ENCODE measurements at places on chromosomes 4 and X. TPM values are rescaled to one million over a fixed set of nuclear protein-coding genes. Genes with fewer than 3 reads are reported as not detected.

DNA sequence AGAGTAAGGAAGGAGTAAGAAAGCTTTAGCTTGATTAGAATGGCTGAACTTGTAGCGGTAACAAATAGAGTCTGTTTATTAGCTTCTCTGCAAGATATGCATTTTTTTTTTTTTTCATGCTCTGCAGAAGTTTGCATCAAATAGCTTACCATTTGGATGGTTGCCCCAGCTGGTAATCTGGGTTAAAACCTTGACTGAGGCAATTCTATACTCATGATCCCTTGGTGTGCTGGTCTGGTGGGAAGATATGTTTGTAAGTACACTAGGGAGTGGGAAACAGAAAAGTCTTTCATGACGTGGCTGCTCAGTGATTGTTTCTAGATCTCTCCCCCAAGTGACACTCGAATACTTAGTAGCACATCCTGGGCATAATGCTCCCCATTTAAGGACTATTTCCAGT lies 32.1 kb downstream of the SEPTIN11 start:
- H3K27ac ChIP-seq = peak overlapping the region; percentile 10
- H3K4me3 ChIP-seq = no peak overlapping the region
- DNase-seq = no peak
- H3K27me3 ChIP-seq = no peaks in the 10 kb centered on the region
- H3K4me1 ChIP-seq = peaks cover 11% of the 10 kb centered on the region

Gene CT45A2
- total RNA-seq = not detected

- no peaks in the 10 kb centered on the region for H3K27me3 ChIP-seq
- DNase-seq = no peak
- H3K36me3 ChIP-seq = no peaks in the 10 kb centered on the region
- H3K4me3 ChIP-seq = no peak overlapping the region
These were observed 446.2 kb downstream of the KCTD8 start for GRCh38 chr4:44002368-44002767.

DNA sequence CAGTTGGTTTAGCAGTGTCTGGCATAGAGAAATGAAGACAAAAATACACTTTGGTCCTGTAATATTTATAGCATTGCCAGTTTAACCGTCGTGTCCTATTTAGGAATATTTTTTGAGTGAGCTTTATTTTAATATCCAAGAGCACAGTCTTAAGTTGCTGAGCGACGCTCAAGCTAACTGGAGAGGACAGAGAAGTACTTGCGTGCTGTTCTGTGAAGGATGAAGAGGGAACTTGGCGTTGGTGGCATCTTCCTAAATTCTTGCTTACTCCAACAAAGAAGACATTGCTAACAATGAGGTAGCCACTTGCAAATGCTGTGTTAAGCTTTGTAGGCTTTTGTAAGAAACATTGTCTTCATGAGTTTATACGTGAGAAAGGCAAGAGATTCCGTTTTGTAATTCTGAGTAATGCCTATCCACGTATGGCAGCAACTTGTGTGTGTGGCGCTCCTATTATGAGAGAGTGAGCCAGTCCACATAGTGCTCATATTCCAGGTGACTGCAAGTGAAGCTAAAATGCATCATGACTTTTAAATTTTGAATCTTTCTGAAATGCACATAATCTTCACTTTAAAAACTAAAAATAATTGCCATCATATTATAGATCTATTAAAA lies 50.6 kb downstream of the SYNPO2 start:
- H3K4me3 ChIP-seq = no peak overlapping the region
- DNase-seq = no peak
- H3K36me3 ChIP-seq = no peaks in the 10 kb centered on the region
- no peak overlapping the region for H3K27ac ChIP-seq

DNA sequence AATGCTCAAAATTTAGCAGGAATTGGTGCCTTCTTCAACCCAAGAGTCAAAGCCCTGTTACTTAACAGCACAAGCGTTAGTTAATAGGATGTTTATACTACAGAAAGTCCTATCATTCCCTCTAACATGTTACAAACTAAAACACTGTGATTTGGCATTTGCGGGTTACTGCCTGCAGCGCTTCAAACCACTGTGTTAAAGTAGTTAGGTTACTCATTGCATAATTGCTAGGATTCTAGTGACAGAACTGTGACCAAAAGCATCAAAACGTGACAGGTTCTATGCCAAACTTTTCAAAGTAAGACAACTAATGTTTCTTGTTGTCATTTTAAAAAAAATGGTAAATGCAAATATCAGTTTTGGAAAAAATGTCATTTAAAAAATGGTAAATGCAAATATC lies 442.8 kb upstream of the ZFP42 start:
- no peaks in the 10 kb centered on the region for H3K4me1 ChIP-seq
- H3K27me3 ChIP-seq = no peaks in the 10 kb centered on the region
- H3K4me3 ChIP-seq = no peak overlapping the region
- no peak overlapping the region for H3K27ac ChIP-seq
- H3K36me3 ChIP-seq = no peaks in the 10 kb centered on the region

Gene PPP2R3B
- 30.8 TPM for total RNA-seq

Gene SMR3B
- not detected for total RNA-seq

DNA sequence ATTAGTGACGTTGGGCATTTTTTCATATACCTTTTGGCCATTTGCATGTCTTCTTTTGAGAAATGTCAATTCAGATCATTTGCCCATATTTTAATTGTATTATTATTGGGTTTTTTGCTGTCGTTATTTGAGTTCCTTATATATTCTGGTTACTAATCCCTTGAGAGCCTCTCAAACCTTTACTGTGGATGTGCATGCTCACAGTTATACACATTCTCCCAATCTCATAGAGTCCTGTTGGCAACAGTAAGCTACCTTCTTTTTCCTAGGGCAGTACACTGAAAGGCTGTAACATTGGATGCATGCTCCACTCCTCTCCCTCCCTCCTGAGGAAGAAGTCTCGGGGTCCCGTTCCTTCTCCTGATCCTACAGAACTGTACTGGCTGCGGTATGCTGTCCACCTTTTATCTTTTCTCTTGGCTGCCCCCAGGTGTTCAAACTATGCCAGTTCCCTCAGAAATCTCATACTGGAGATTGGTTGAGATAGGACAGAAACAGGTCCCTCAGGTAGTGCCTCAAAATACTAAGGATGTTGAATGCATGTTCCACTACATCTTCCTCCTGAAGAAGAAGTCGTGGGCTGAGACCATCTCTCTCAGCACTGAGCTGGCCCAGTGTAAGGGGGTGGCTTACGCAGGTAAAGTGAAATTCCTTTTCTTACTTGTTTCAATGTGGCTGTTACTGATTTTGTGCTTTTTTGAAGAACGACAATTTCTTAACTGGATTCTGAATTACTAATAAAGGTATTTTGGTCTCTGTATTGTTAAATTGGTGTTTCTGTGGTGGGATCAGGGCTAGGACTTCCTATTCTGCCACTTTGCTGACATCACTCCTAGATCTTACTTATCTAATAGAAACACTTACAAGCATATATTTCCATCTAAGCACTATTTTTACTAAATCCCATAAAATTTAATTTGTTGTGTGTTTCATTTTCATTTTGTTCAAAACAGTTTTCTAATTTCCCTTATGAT lies 145.4 kb upstream of the HUWE1 start:
- no peaks in the 10 kb centered on the region for H3K27me3 ChIP-seq
- DNase-seq = no peak
- H3K4me3 ChIP-seq = no peak overlapping the region
- no peak overlapping the region for H3K27ac ChIP-seq
- H3K36me3 ChIP-seq = no peaks in the 10 kb centered on the region

DNA sequence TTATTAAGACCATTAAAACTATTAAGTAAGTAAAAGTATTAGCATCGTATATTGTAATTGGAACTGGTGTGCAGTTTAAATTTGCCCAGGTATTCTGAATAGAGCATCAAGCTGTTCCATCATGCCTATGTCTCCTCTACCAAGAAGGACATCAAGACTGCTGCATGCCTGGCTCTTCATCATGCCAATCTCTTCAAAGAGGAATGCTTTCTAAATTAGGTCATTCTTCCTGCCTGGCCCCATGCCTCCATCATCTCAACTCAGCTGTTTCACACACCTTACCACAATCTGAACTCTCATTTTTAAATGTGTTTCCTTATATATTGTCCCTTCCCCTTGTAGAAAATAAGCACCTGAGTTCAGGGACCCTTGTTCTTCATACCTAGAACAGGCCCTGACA lies 270.5 kb upstream of the PPARGC1A start:
- no peaks in the 10 kb centered on the region for H3K36me3 ChIP-seq
- no peak for DNase-seq
- no peaks in the 10 kb centered on the region for H3K4me1 ChIP-seq
- no peaks in the 10 kb centered on the region for H3K27me3 ChIP-seq
- no peak overlapping the region for H3K4me3 ChIP-seq
- no peak overlapping the region for H3K27ac ChIP-seq

- no peak overlapping the region for H3K27ac ChIP-seq
- no peak for DNase-seq
- H3K4me1 ChIP-seq = no peaks in the 10 kb centered on the region
These were observed 301.9 kb upstream of the ARSJ start for GRCh38 chr4:114281164-114281960.

DNA sequence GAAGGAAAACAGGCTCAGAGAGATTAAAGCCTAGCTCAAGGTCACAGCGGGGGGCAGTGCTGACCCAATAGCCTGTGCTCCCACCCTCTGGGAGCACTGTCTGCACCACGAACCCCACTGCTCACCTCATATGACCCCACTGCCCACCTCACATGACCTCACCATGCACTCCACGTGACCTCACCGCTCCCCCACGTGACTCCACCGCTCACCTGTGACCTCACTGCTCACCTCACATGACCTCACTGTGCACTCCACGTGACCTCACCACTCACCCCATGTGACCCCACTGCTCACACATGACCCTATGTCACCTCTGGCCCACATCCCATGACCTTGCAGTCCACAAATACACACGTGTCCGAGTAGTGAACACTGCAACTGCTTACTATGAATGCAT lies 55.4 kb downstream of the ACOX3 start:
- no peak for DNase-seq
- H3K36me3 ChIP-seq = peaks cover 97% of the 10 kb centered on the region
- H3K4me1 ChIP-seq = peaks cover 5% of the 10 kb centered on the region
- no peaks in the 10 kb centered on the region for H3K27me3 ChIP-seq

Gene UGT2B17
- not detected for total RNA-seq

Gene NCAPG
- 20.3 TPM for total RNA-seq

DNA sequence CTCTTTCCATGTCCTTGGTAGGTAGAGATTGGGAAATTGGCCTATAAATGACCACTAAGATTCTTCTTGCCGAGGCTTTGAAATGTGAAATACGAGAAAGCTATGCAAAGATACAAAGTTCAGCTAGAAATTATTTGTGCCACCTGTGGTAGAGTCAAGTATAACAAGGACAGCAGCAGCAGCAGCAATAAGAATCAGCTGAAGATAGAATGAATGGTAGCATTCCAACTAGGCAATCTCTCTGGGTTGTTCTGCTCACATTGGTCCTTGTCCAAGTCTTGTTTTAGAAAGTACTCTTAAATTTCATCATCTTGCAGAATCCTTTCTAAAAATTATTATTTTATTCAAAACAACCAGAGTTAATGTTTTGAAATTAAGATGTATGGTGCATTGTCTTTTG lies 67.8 kb upstream of the PCDH10 start:
- no peaks in the 10 kb centered on the region for H3K27me3 ChIP-seq
- no peak overlapping the region for H3K27ac ChIP-seq
- no peak for DNase-seq
- no peaks in the 10 kb centered on the region for H3K4me1 ChIP-seq
- H3K4me3 ChIP-seq = no peak overlapping the region
- no peaks in the 10 kb centered on the region for H3K36me3 ChIP-seq

Gene NDUFB11
- 60.7 TPM for total RNA-seq

DNA sequence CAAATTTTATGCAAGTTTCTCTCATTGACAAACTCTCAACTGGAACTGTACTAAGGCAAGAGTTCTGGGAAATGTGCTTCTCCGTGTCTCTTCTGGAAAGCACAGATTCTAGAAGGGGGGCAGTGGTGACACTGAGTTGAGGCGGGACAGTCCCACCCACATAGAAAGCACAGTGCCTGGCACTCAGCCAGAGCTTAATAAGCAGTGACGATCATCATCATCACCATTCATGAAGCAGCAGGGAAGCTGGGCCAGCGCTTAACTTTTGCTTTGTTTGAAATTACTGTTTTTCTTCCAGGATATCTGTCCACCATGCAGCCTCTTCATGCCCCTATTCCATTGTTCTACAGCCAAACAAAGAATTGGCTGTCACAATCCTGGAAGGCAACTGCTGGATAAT lies 60.3 kb downstream of the BEND2 start:
- no peaks in the 10 kb centered on the region for H3K4me1 ChIP-seq
- H3K36me3 ChIP-seq = no peaks in the 10 kb centered on the region
- peaks cover 5% of the 10 kb centered on the region for H3K27me3 ChIP-seq
- DNase-seq = peak; percentile 30

- no peaks in the 10 kb centered on the region for H3K36me3 ChIP-seq
- no peaks in the 10 kb centered on the region for H3K27me3 ChIP-seq
- DNase-seq = no peak
These were observed 142.9 kb downstream of the CBR4 start for GRCh38 chr4:168867128-168867527.

DNA sequence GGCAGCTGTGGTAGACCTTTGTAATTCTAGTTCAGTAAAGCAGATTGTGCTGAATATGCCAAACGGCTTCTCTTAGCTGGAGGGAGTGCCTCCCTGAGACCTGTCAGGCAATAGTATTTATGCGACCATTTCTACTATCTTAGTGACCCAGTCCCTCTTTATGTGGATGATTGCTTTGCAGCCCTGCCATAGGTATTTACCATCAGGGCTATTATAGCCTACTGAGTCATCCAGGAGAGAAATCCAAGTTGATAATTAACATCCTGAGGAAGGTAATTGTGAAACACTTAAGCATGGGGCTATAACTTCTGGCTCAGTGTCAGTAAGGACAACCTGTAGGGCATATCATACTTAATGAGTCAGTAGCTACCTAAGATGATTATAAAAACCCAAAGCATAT lies 103.9 kb upstream of the MAOA start:
- no peak for DNase-seq
- no peak overlapping the region for H3K27ac ChIP-seq
- H3K27me3 ChIP-seq = peaks cover 6% of the 10 kb centered on the region
- no peaks in the 10 kb centered on the region for H3K36me3 ChIP-seq

DNA sequence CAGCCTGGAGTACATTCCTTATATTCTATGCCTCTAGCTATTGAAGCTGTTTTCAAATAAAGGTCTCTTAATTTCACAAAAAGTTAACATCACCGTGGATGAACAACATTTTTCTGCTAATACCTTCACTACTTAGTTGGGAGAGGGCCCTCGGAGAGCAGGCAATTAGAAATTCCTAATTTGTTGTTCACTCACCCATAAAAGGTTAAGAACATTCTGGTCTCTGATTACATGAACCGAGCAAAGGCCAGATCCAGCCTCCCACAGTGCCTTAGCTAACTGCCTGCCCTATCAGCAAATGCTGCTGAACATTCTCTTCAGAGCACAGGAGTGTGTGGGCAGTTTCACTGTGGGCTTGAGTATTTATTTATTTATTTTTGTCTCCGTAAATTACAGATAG lies 36.0 kb upstream of the TTC29 start:
- no peak overlapping the region for H3K27ac ChIP-seq
- no peak overlapping the region for H3K4me3 ChIP-seq

Gene SSX2
- total RNA-seq = not detected

- no peak overlapping the region for H3K4me3 ChIP-seq
- no peaks in the 10 kb centered on the region for H3K27me3 ChIP-seq
- H3K36me3 ChIP-seq = peaks cover 50% of the 10 kb centered on the region
- H3K27ac ChIP-seq = no peak overlapping the region
- DNase-seq = no peak
These were observed 1.6 kb upstream of the IDUA start for GRCh38 chr4:985123-985830.

Gene TDO2
- total RNA-seq = 0.50 TPM

Gene PPARGC1A
- total RNA-seq = 15.8 TPM

All from spinal cord (tissue), 10 donors.